Lower lobe of right lung (tissue), 2 donors: ENCODE measurements at places on chromosomes 5 and 9. TPM values are rescaled to one million over a fixed set of nuclear protein-coding genes. Genes with fewer than 3 reads are reported as not detected.

DNA sequence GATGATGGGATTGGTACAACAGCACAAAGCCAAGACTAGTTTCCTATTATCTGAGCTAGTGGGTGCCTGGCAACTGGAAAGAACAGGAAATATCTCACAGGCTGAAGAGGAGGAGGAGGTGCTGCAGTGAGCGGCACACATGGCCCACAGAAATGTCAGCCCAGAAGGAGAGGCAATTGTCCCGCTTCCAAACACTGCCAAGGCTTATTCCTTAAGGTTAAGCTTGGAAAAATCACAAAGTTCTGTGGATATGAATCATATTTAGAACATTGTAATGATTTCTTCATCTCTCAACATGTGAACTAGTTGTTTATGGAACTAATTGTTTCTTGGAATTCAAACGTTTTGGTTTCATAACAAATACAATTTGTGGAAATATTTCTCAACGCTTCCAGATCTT lies 1019.5 kb upstream of the SEMA6A start:
- DNase-seq, result no peak
- H3K27me3 ChIP-seq, result no peaks in the 10 kb centered on the region
- no peaks in the 10 kb centered on the region for H3K36me3 ChIP-seq
- no peak overlapping the region for H3K4me3 ChIP-seq
- no peak overlapping the region for H3K27ac ChIP-seq
- peaks cover 6% of the 10 kb centered on the region for H3K4me1 ChIP-seq

DNA sequence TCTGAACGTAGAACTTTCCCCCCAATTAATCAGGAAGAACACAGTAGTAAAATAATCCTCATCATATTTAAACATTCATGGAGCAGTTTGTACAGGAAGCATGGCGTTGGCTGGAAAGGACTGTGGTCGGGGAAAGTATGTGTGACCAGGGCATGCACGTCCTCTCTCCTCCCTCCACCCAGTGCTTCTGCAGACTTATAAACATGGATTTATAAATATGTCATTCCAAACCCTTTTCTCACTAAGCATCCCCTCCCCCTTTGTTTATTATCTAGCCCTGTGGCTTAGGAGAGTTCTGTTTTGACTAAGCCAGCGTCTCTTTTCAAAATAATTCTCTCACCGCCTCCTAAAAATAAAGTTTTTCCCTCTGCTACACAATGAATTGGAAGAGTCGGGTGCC lies 70.4 kb upstream of the DAP start:
- H3K4me3 ChIP-seq, result no peak overlapping the region
- no peak overlapping the region for H3K27ac ChIP-seq
- no peaks in the 10 kb centered on the region for H3K27me3 ChIP-seq
- no peak for DNase-seq

DNA sequence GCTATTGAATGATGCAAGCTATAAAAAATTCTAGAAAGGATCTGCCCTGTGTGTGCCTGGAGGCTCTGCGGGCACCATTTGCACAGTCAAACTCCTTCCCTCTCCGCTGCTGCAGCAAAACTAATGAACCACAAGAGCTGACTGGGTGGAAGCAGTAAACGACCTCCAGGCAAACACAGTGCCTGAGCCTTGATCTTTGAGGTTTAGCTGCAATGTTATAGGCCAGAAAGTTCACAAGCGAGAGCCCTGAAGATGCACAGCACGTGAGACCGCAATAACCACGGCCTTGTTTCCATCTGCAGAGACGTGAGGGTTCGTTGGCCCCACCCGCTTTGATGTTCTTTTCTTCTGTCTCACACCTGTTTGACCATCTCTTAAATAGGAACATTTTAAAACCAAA lies 69.2 kb upstream of the S1PR3 start:
- no peak overlapping the region for H3K27ac ChIP-seq
- peaks cover 6% of the 10 kb centered on the region for H3K4me1 ChIP-seq
- H3K36me3 ChIP-seq, result no peaks in the 10 kb centered on the region
- no peaks in the 10 kb centered on the region for H3K27me3 ChIP-seq
- DNase-seq, result no peak
- no peak overlapping the region for H3K4me3 ChIP-seq

DNA sequence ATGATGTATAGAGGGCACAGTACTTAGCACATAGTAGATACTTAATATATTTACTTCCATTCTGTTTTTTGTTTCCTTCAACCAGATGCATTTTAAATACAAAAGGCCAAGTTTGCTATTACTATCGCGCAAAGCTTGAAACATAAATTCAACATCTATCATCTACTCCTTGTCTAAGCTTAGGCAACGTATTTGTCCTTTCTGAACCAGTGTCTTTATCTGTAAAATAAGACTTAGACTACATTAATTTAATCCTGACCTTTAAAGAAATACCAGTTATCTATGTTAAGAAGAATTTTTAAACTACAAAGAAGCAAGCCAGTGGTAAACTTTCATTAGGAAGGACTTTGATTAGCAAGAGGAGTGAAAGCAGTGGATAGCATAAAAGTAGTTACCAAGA lies 173.0 kb downstream of the WDR70 start:
- H3K36me3 ChIP-seq, result no peaks in the 10 kb centered on the region
- no peak overlapping the region for H3K27ac ChIP-seq
- no peaks in the 10 kb centered on the region for H3K4me1 ChIP-seq
- no peak overlapping the region for H3K4me3 ChIP-seq
- DNase-seq, result no peak
- H3K27me3 ChIP-seq, result no peaks in the 10 kb centered on the region

- H3K4me1 ChIP-seq, result peaks cover 22% of the 10 kb centered on the region
- DNase-seq, result no peak
- no peak overlapping the region for H3K4me3 ChIP-seq
- H3K27ac ChIP-seq, result no peak overlapping the region
- no peaks in the 10 kb centered on the region for H3K36me3 ChIP-seq
Measured at GRCh38 chr5:138969323-138970002, 94.3 kb upstream of the LRRTM2 start.

DNA sequence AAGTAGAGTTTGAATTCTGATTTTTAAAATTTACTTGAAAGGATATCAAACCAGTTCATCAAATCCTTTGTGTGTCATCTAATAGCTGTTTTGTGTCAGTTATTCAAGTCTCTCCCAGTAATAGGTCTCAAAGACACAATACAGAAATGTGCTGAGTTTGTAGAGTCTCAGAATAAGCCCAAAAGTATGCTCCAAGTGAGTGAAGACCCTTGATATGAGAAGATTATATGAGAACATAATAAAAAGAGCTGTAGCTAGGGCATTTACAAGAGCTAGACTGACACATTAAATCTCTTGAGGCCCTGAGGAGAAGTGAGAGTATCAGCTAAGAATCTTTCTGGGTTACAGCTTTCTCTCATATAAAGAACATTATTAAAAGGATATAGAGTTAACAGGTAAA lies 721.0 kb upstream of the ARRDC3 start:
- H3K27me3 ChIP-seq, result no peaks in the 10 kb centered on the region
- H3K36me3 ChIP-seq, result no peaks in the 10 kb centered on the region
- H3K27ac ChIP-seq, result no peak overlapping the region
- no peaks in the 10 kb centered on the region for H3K4me1 ChIP-seq

DNA sequence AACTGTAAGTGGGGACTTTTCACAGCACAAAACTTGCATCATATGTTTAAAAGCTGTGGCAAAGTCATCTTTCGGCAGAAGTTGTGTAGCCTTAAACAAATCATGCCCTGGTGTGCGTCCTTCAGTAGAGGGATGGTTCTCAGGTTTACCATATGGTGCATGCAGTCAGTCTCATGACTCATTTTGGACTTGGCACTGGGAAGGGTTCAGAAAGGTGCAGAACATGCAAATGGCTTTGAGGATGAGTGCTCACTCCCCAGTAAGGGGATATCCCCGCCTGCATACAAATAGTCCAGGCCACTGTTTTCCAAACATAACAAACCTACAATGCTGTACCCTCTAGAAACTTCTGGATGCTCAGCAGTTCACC lies 260.3 kb downstream of the NDUFS4 start:
- H3K4me3 ChIP-seq, result no peak overlapping the region
- no peaks in the 10 kb centered on the region for H3K4me1 ChIP-seq
- no peaks in the 10 kb centered on the region for H3K27me3 ChIP-seq
- no peak overlapping the region for H3K27ac ChIP-seq
- no peaks in the 10 kb centered on the region for H3K36me3 ChIP-seq
- DNase-seq, result no peak

DNA sequence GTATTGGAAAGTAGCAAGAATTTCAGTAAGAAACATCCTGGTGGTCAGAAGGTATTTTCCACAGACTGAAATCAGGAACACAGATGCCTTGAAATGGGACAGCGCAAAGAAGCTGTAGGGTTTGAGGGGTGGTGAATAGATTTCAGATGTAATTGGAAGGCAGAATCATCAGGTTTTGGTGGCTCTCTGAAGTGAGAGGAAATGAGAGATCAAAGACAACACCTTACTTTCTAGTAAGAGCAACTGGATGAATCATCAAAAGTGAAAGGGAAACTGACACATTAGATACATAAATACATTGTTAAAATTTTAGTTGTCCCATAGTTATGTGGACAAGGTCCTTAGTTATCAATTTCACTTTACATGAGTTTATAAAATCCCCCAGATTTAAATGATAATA lies 188.2 kb upstream of the SLC27A6 start:
- no peak overlapping the region for H3K4me3 ChIP-seq
- no peaks in the 10 kb centered on the region for H3K4me1 ChIP-seq
- H3K36me3 ChIP-seq, result no peaks in the 10 kb centered on the region
- no peak overlapping the region for H3K27ac ChIP-seq
- no peaks in the 10 kb centered on the region for H3K27me3 ChIP-seq

DNA sequence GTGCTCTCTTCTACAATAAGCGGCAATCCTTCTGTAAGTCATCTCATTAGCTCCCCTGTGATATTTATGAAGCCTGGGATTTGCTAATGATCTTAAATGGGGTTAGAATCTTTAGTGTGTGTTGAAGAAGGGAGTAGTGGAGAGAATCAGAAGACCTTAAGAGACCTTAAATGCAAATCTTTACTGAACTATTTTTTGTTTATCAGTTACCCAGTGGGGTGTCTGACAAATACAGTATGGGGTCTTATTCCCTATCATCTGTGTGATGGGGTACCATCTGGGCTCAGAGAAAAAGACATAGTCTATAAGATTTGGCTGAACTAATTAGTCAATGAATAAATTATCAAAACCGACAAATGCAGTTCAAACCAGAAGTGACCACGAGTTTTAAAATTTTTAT lies 378.4 kb upstream of the SGCD start:
- no peak overlapping the region for H3K27ac ChIP-seq
- H3K36me3 ChIP-seq, result no peaks in the 10 kb centered on the region
- H3K27me3 ChIP-seq, result no peaks in the 10 kb centered on the region
- no peaks in the 10 kb centered on the region for H3K4me1 ChIP-seq
- no peak overlapping the region for H3K4me3 ChIP-seq
- DNase-seq, result no peak

DNA sequence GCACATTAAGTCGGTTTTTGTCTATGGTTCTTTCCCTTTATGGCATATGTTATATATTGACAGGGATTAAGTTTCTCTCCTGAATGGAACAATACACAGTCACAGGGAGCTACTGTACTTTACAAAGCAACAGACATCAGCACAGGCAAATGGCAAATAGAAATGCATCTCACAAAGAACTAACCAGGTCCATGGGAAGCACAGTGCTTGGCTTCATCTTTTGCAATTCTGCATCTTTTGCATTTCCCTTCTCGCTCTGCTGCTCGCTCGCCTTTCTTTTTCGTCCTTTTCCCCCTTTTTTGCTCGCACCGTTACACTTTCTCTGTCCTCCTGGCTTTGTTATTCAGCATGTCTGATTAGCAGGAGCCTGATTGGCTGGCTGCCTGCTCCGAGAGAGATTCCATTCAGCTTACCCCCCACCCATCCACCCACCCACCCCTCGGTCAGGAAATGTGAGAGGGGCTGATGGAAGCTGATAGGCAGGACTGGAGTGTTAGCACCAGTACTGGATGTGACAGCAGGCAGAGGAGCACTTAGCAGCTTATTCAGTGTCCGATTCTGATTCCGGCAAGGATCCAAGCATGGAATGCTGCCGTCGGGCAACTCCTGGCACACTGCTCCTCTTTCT lies at the start of gene ADAMTSL1:
Gene ADAMTSL1, plus strand, starts transcription at position 502 of the 628 bp plus-strand sequence. Its CDS starts 80 bp downstream, at position 582.
- no peaks in the 10 kb centered on the region for H3K36me3 ChIP-seq
- no peaks in the 10 kb centered on the region for H3K27me3 ChIP-seq
- H3K4me1 ChIP-seq, result peaks cover 8% of the 10 kb centered on the region
- H3K27ac ChIP-seq, result no peak within 1 kb of the TSS
- DNase-seq, result no peak

- no peak overlapping the region for H3K4me3 ChIP-seq
- H3K36me3 ChIP-seq, result no peaks in the 10 kb centered on the region
- DNase-seq, result peak; percentile 50
- H3K27me3 ChIP-seq, result no peaks in the 10 kb centered on the region
Measured at GRCh38 chr9:607417-607816, 234.1 kb upstream of the DMRT1 start.

- peak overlapping the region; percentile 63 for H3K4me3 ChIP-seq
- no peak for DNase-seq
- H3K27ac ChIP-seq, result peak overlapping the region; percentile 81
- no peaks in the 10 kb centered on the region for H3K36me3 ChIP-seq
- no peaks in the 10 kb centered on the region for H3K27me3 ChIP-seq
- peaks cover 29% of the 10 kb centered on the region for H3K4me1 ChIP-seq
Measured at GRCh38 chr5:88888848-88889188, 5.8 kb upstream of the MEF2C start.

- H3K4me1 ChIP-seq, result peaks cover 10% of the 10 kb centered on the region
- H3K4me3 ChIP-seq, result no peak overlapping the region
- no peak overlapping the region for H3K27ac ChIP-seq
Measured at GRCh38 chr5:14724633-14725032, 60.1 kb downstream of the OTULIN start.

DNA sequence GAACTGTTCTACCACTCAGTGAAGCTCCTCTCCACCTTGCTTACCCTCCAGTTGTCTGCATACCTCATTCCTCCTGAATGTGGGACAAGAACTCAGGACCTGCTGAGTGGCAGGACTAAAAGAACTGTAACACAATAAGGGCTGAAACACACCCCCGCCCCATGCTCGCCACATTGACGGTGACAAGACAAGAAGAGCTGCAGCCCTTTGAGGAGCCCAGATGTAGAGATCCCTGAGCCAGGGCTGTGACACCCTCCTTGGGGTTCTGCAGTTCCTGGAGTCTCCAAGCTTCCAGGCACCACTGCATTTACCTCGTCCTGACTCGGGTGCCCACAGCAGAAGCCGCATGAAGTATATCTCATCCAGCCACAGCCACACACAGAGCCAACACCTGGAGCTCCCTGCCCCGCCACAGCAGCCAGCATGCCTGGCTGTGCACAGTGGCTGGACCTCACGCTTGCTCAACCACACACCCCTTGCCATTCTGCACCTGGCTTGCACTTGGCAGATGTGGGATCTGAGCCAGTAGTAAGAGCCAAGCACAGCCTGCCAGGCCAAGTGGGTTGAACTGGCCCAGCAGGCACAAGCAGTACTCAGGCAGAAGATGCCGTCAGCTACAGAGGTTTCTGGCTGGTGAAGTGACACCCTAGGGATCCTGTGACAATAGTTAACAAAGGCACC lies 166.1 kb downstream of the RNF180 start:
- peaks cover 6% of the 10 kb centered on the region for H3K36me3 ChIP-seq
- H3K27ac ChIP-seq, result no peak overlapping the region
- H3K4me3 ChIP-seq, result no peak overlapping the region
- no peaks in the 10 kb centered on the region for H3K27me3 ChIP-seq
- no peaks in the 10 kb centered on the region for H3K4me1 ChIP-seq
- DNase-seq, result peak; percentile 59

- no peak for DNase-seq
- H3K27me3 ChIP-seq, result no peaks in the 10 kb centered on the region
- H3K36me3 ChIP-seq, result no peaks in the 10 kb centered on the region
- H3K27ac ChIP-seq, result no peak overlapping the region
- H3K4me3 ChIP-seq, result no peak overlapping the region
Measured at GRCh38 chr5:134041570-134042411, 37.0 kb upstream of the VDAC1 start.

The PCDHA1 gene
- total RNA-seq, result not detected

The RICTOR gene
- total RNA-seq, result 52.1 TPM

The BARX1 gene
- total RNA-seq, result not detected

The PROB1 gene
- 0.86 TPM for total RNA-seq

The DBH gene
- total RNA-seq, result not detected

The LVRN gene
- 1.3 TPM for total RNA-seq

The NDUFS6 gene
- 21.3 TPM for total RNA-seq

The GARIN3 gene
- not detected for total RNA-seq

The POLR1E gene
- 17.3 TPM for total RNA-seq

The GRXCR2 gene
- not detected for total RNA-seq
